Uterus (tissue), 4 donors: ENCODE measurements at places on chromosomes 11 and 22. TPM values are rescaled to one million over a fixed set of nuclear protein-coding genes. Genes with fewer than 3 reads are reported as not detected.

GRCh38 chr11:106958517-106959248 is 59.6 kb downstream of the GUCY1A2 start:
- DNase-seq, result no peak

GRCh38 chr11:112321501-112322172 is 61.0 kb upstream of the PLET1 start:
- no peak for DNase-seq

DNA sequence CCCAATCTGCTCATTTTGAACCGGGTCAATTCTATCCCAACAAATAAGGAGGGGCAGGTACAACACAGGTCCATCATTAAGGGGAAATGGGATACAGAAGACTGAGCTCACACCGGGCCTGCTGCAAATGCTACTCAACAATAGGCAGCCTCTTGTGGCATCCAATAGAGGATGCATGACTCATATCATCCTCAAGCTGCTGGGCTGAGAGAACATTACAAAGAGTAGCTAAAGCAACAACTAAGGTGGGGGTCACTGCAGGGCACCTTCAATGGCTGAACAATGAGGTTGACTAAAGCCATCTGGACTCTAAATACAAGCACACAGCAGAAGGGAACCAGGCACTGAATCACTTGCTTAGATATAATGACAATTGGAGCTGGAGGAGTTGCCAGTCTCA is 130.1 kb upstream of the SYN3 start:
- no peak for DNase-seq

GRCh38 chr11:16946477-16947282 is 67.5 kb downstream of the PLEKHA7 start:
- DNase-seq, result no peak

The BARX2 gene
- not detected for total RNA-seq

The OR2AG2 gene
- total RNA-seq, result not detected
